ENCODE measurements at places on chromosomes 2 and 18.

DNA sequence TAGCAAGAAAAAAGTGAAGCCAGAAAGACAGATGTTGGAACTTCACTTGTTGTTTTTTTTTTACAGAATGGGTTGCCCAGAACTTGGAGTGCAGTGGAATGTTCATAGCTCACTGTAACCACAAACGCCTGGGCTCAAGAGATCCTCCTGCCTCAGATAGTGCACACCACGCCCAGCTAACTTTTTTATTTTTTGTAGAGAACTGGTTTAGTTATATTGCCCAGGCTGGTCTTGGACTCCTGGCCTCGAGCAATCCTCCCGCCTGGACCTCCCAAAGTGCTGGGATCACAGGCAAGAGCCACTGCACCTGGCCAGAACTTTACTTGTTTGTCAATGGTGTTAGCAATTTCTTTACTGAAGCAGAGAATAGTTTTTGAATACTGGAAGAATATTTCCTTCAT, 11.9 kb upstream of the ASPRV1 start:
- DNase-seq: peak; percentile 8

- no peak for DNase-seq
Measured at GRCh38 chr18:31659576-31660177, 24.7 kb downstream of the B4GALT6 start.

DNA sequence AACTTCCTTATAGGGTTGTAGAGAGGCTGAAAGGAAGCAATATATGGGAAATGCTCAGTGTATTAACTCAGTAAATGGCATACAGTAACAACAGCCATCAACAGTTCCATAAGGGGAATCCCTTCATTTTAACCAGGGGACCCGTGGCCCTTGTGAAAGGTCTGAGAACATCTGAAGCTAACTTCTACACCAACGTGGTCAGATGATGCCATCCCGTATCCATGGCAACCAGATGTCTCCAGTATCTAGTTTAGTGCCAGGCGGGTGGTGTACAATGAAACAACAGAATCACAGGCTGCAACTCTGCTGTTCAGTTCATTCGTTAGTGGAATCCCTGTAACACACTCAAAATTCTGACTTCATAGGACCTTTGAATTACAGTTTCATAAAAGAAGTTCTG, 162.3 kb downstream of the TGIF1 start:
- no peak for DNase-seq

DNA sequence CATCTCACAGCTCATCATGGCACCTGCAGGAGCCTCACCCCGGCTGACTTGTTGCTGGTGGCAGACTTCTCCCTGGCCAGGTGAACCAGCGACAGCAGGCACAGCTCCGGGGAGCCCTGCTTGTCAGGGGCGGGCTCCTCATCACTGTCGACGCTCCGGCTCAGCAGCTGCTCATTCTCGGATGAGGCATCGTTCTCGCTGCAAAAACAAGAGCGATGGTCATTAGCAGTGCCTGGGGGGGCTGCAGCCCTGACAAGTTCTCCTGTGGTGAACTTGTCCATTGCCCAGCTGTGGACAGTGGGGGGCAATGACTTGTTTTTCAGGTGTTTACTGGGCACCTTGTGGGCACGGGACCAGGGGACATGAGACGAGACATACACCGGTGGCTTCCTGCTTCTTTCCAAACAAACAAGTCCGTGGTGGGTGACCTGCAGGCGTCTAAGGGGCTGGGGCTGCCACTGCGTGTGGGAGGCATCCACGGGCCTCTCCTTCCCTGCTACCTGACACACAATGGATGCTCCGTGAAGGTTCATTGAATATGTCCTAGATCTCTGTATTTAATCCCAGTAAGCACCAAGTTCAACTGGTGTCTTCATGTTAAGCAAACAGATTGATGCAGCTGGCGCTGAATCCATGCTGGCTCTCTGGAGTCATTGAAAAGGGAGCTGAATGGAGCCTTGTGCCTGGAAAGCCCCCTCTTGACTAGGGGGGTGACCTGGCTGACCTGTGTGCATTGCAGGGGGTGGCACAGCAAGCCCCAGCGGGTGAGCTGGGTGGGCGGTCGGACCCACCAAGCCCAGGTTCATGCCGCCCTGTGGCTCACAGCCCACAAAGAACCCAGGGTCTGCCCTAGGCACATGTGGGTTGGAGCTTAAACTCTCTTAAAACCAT, 81.0 kb downstream of the EDAR start:
- no peak for DNase-seq

DNA sequence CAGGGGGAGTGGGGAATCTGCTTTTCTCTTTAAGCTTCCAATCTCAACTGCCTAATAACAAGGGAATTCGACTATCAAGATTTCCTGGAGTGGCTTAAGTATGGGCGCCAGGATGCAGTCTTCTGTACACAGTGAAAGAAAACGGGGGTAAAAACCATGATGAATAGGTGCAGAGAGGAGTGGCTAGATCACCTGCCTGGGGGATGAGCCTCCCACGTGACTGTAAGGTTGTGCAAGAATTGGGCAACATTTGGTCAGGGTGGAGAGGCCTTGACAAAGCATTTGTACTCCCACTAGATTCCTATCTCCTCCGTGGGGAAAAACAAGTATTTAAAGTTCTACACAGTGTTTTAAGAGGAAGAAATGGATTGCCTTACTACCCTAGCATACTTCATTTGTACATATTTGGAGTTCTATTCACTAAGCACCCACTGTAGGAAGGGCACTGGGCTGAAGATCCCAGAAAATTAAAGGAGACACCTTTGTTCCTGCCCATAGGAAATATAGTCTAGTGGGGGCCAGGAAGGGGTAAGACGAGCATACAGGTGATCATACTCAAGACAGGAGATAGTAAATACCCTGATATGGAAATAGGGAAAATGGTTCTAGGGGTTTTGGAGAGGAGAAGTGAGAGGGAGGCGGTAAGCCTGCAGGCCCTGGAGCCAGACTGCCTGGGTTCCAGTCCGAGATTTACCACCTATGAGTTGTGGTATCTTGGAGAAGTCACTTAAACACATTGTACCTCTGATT, 29.2 kb downstream of the EPAS1 start:
- DNase-seq: no peak

GRCh38 chr2:152686321-152686720, 30.9 kb downstream of the PRPF40A start:
- no peak for DNase-seq

DNA sequence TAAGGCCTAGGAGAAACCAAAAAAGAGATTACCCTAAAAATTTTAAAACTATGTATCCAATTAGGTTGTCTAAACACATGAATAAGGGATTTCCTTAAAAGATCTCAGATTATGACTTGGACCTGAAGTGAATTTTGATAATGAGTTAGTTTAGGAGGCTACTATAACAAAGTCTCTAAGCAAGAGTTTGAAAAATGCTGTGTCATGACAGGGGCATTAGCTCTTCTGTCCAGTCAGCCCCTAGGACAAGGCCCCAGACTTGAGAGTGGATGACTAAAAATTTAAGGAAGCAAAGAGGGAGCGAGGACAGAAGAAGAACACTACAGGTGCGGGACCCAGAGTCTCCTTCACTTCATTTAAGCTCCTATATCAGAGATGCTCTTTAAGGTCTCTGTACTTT, 135.9 kb downstream of the DTNB start:
- no peak for DNase-seq

- DNase-seq: peak; percentile 58
Measured at GRCh38 chr18:72830109-72830508, 37.7 kb downstream of the NETO1 start.

DNA sequence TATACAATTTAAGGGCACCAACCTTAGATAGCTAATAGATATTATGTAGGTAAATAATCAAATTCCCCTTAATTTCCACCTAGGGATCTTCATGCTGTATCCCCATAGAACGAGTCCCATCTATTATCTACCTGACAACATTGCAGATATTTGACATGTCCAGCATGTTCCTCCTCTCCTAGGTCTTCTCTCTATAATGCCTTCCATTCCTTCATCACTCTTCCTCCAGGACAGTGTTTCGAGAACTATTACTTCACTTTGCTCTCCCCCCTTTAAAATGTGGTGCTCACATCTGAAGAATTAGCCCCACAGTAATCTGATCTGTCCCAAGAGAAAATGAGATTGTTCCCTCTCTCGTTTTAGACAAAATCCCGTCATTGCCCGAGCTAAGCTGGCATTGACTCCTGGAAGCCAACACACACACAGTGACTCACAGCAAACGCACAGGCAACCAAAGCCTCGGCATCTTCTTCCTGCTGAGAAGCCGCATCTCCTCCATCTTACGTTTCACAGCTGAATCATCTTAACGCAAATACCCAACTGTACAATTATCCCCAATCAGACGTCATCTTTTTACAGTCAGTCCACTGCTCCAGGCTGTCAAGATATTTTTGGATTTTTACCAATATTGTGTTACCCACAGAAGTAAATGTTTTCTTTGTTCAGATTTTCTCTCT, 162.9 kb upstream of the AGAP1 start:
- peak; percentile 96 for DNase-seq

DNA sequence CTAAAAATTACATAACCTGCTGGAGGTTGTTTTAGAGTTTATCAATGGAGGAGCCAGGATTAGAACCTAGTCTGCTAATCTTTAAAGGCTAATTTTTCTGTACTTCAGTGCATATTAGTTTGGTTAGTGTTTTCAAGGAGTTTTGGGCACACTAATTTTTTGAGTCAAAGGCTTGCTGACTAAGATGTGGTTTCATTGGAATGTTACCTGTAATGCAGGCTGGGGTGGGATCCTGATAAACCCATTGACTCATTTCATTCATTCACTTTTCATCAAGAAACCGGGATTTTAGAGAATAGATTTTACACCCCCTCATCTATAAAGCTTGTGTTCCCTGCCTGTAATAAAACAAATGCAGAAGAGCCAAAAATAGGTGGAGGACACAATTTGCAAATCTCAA, 91.9 kb upstream of the IL1R2 start:
- DNase-seq: no peak

GRCh38 chr2:217049956-217050355, 190.1 kb upstream of the TNP1 start:
- DNase-seq: no peak

DNA sequence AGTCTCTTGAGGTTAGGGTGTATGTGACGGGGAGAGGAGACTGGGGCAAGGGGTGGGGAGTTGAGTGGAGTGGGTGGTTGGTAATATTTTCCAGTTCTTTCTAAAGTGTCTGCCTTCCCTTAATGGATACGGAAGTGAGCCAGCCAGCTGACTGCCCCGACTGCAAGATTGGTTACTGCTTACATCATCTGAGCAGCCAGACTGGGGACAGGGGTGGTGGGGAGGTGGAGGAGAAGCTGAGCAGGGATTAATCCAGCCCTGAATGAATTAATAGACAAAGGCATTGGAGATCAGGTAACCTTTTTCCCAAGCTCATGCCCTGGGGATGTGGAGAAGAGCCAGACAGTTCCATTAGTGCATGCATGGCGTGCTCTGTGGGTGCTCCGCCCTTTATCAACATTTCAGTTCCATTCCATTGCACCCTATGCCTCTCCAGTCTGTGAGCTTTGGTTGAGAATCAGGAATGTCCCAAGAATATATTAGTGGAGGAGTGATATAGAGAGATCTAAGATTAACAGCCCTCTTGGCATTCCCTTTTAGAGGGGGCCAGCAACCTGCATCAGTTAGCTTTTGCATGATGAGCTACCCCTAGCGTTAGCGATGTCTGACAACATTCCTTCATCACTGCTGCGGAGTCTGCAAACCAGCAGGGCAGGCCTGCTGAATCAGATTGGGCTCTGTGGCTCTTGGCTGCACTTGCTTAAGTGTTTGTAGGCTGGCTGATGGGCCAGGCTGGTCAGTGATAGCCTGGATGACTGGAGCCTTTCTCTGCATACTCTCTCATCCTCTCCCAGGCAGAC, 67.4 kb downstream of the TNP1 start:
- DNase-seq: peak; percentile 54

DNA sequence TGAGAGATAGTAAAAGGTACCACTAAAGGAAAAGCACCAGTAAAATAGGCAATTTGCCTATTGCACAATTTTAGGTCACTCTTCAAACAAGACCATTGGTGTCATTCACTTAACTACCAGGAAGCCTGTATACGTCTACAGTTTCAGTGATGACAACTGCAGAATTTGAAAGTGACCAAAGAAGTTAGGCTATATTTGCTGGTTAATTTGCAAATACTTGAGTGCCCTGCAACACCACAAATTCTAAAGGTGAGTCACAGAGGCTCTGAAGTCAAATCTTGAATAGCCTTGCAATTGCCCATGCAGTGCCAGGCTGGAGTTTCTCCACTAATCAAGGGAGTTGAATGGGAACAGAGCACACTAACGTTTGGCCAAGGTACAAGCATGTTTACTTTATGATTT, 128.7 kb upstream of the CCDC68 start:
- no peak for DNase-seq

DNA sequence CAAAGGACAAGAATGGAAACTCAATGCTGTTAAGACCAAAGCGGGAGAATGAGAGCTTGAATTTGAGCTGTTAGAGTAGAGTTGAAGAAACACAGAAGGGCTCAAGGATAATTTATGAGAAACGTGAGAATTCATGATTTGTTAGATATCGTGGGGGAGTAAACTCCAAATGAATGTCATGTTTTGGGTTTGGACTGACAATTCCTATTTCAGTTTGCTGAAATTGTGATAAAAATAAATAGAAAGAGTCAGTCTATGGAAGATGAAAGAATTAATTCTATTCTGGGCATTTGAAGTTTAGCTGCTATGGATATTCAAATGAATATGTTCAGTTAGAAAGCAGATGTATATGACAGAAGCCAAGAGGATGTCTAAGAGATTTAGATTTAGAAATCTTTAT, 723.4 kb upstream of the PIK3C3 start:
- no peak for DNase-seq
